ENCODE measurements at places on chromosomes 7 and 10. TPM values are rescaled to one million over a fixed set of nuclear protein-coding genes. Genes with fewer than 3 reads are reported as not detected.

DNA sequence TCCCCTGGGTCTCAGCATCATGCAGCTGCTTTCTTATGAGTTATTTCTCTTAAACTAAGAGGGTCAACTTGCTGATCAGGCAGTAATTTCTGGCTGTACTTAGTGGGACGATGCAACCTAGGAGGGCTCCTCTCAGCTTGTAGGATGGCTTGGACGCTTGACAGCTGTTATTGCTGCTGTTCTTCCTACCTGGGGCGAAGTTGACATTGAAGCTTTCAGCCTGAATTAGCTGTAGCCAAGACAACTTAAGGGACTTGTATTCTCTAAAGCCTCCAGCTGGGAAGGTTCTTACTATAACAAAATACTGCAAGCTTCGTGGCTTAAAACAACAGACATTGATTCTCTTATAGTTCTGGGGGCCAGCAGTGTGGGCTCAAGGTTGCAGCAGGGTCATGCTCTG is 224.9 kb downstream of the ACTR3B start:
- no peak for DNase-seq

DNA sequence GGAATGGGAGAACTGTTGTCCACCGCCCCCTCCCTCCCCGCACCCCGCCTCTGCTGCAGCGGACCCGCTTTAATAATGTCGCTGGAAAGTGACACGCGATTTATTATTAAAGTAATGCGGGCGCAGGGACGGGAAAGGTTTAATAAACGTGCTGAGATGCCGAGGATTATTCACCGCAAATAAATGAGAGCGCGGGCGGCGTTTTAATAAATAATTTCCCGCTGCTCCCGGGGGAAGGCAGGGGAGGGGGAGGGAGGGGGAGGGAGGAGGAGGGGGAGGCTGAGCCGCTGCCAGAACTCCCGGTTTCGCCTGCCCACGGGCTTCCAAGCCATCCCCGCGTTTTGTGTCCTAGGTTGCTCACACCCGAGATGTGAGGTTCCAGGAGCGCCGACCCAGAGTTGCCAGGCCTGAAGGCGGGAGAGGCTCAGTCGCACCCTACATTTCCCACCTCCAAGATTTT is 5.1 kb downstream of the KAZALD1 start:
- no peak for DNase-seq

- DNase-seq, result no peak
Measured at GRCh38 chr10:69883310-69884023, 81.8 kb downstream of the COL13A1 start.

GRCh38 chr10:7474388-7474787 is 63.6 kb upstream of the SFMBT2 start:
- no peak for DNase-seq

The XRCC2 gene
- total RNA-seq, result 0.43 TPM

All from posterior vena cava (tissue), 2 donors.